Activated T-cell treated with anti-CD3 and anti-CD28 coated beads for 48 hours (primary cell): ENCODE measurements at places on chromosomes 2 and 18.

DNA sequence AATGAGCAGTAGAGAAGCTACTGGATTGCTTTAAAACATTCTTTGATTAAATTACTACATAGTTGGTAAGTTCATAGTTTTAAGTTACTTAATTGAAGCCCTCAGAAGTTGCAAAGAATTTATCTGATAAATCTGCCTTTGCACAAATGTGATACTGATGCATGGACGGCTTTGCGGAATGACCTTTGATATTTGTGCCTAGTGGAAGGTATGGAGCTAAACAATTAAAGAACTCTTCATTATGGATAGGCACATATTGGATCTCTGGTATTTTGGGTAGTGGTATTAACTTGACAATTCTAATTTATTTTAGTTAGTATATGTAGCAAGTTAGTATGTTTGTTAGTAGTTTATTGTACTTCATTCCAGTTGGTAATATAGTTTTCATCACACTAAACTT, 54.1 kb downstream of the CFAP210 start:
- DNase-seq: no peak

GRCh38 chr2:238685327-238685709, 162.6 kb upstream of the TWIST2 start:
- DNase-seq: no peak

GRCh38 chr18:61334491-61334850, 1.2 kb downstream of the CDH20 start:
- no peak for DNase-seq

- no peak for DNase-seq
Observed at GRCh38 chr2:99956232-99957030, 186.0 kb downstream of the AFF3 start.

- no peak for DNase-seq
Observed at GRCh38 chr2:234679741-234680687, 183.1 kb upstream of the ARL4C start.

DNA sequence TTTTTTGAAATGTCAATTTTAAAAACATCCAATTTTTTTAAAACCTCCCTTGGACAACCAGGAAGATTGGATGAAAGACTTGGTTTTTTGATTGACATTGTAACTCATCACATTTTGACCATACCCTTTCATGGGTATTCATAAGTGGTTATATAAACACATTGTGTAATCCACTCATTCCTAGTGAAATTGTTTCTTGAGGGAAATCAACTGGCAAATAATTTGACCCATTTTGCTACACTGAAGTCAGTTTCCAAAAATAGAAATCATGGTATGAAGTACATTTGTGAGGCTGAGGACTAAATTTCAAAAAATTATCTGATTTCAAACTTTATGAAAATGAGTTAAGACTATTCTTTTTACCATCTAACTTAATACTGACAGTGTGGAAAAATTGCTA, 31.5 kb downstream of the FBXO48 start:
- DNase-seq: no peak

GRCh38 chr2:204183608-204184007, 247.0 kb downstream of the ICOS start:
- DNase-seq: no peak

- no peak for DNase-seq
Observed at GRCh38 chr18:30086351-30086750, 956.2 kb downstream of the DSC3 start.

DNA sequence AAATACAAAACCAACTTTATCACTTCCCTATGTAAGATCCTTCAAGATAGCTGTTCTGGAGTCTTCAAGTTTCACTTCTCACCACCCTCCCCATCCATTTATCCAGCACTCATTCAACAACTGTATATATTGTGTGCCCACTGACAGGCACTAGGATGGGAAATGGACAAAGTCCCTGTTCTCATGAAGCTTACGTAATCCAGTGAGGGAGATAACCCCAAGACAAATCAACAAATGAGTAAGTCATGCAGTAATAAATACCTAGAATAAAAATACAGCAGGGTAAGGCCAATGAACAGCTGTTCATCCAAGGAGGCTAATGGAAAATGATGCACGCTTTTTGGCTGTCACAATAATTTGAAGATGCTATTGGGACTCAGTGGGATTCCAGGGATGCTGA, 133.8 kb downstream of the MEMO1 start:
- DNase-seq: no peak
